ENCODE measurements at places on chromosomes 3 and 15.

GRCh38 chr15:59028387-59028955 lies 41.0 kb downstream of the RNF111 start:
- DNase-seq = no peak

DNA sequence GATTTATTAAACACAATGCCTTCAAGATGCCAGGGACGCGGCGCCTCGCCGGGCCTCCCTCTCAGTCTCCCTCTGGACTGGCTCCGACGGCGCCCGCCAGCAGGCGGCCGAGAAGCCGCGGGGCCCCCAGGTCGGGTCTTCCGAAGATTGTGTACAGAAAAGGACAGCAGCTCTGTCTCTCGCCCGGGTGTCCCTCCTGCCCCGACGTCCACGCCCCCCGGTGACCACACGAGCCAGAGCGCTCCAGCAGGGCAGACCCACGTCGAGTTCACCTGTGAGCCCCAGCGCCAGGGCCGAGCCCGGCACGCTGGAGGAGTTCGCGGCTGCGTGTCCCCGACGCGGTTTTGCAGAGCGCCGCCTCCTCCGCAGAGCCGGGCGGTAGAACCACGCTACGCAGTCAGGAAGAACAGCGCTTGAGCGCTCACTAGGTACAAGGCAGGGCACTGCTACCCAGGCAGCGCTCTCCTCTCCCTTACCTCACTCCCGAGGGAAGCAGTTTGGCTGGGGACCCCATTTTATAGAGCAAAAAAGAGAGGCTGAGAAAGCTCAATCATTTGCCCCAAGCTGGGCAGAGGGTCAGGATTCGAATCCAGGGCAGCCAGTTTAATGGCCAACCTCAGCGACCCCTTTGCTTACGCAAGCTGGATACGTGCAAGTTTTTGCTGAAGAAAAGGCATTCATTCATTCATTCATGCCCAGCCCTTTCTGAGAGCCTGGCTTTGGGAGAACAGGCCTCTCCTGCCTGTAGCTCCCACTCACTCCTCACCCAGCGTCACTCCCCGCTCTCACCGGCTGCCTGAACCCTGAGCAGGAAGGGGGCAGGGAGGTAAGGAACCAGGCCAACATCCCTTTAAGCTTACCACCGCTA lies 3.0 kb upstream of the TLE3 start:
- no peak for DNase-seq

DNA sequence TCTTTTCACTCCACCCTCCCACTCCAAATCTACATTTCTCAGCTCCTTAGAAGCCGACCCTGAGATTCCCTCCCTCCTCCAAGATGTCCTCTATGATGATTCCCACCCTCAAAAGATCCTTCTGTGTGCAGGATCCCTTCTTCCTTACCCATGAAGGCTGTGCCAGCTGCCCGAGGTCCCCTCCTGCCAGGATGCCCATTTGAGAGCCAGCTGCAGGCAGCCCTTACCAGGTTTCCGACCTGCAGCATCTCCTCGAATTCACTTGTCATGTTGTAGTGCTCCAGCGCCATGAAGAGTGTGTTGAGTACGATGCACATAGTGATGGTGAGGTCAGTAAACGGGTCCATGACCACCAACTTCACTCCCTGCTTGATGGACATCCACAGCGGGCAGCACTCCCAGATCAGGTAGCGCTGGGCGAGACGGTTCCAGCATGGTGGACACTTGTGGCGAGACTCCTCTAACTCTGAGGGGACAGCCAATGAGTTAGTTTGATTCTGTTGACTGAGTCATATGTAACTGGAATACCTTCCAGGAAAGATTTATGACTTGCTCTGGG lies 51.9 kb downstream of the SCN5A start:
- no peak for DNase-seq

DNA sequence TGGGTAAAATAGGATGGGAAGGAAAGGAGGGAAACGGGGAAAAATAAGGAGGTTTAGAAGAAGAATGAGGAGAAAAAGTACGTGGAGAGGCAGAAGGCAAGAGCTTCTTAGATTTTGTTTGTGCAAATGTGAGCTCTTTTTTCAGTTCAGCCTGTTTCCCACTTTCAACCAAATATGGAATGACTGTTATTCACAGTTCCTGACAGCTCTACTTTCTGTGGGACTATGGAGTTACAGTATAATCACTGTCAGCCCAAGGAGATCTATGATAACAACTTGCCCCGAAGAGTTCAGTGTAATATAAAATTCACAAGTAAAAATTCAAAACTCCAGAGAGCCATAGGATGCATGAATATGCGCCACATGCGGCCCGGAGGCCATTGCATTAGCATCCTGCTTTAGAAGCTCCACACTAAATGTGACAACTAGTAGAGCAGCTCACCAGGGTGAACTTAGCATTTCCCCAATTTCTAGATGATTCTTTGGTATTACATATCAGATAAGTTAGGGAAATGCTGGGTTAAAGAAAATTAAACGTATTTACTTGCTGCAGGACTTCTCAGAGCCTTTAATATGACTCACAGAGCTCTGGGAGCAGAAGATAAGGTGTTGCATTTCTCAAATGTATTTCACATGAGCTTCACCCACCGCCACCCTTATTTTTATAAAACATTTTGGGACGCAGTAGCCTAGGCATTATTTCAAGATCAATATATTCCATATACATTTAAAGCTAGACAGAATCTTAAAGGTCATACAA lies 234.6 kb downstream of the EBLN2 start:
- DNase-seq = no peak

DNA sequence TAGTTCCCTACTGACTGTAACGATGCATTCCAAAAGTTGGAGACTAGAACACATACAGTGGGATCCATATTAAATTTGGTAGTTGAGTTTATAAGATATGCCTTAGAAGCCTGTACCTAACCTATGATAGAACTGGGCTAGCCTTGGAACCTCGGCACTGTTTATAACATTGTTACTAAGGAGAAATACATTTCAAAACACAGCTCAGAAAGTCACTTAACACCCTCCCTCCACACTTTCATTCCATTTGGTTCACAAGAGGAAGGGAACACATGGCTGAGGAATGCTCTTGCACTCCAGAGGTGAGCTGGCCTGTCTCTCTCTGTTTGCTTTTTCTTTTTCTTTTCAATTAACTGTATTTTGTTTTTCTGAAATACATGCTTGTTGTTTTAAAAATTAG lies 48.7 kb upstream of the TSC22D2 start:
- DNase-seq = no peak

GRCh38 chr15:48936666-48937065 lies 27.1 kb downstream of the SHC4 start:
- DNase-seq = no peak

DNA sequence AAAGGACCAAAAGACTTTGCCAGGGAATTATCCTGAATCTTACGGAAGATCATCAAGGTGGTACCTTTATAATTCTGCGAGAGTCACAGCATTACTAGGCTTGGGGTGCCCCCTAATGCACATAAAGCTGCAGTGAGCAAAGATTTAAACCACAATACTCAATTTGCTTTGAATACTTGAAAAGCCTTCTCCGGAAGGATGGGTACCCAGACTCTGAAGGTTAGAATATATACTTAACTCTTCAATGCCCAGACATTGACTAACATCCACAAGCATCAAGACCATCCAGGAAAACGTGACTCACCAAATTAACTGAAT lies 117.8 kb upstream of the KCNH8 start:
- DNase-seq = no peak

DNA sequence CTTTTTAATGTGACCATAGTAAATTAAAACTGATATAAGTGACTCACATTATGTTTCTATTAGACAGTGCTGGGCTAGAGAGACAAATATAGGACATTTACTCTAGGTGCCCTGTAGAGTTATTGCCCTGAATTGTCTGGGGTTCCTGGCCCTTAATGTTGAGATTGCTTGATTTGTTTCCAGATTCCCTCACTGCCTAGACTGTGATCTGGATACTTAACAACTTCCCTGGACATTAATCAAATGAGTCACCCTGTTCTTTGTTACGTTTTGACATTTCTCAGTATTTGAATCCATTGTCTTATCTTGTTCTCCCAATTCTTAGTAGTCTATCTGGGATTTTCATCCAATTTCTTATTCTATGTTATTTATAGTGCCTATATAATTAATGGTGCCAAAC lies 65.8 kb downstream of the DTWD1 start:
- DNase-seq = no peak

DNA sequence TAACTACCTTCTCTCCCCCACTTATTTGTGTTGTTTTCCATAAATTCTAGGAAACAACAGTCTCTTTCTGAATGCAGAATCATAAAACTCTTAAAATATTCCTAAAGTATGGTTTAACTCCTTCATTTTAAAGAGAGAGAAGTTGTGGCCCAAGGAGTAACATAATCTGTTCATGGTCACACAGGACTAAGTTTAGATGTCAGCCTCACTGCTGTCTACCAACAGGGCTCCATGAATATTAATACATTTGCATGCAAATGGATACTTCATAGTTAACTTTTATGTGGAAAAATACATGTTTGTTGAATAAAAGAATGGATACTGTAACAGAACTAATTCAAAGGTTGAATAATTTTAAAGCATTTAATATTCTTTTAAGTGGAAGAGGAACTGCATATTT lies 18.5 kb upstream of the IL1RAP start:
- no peak for DNase-seq

DNA sequence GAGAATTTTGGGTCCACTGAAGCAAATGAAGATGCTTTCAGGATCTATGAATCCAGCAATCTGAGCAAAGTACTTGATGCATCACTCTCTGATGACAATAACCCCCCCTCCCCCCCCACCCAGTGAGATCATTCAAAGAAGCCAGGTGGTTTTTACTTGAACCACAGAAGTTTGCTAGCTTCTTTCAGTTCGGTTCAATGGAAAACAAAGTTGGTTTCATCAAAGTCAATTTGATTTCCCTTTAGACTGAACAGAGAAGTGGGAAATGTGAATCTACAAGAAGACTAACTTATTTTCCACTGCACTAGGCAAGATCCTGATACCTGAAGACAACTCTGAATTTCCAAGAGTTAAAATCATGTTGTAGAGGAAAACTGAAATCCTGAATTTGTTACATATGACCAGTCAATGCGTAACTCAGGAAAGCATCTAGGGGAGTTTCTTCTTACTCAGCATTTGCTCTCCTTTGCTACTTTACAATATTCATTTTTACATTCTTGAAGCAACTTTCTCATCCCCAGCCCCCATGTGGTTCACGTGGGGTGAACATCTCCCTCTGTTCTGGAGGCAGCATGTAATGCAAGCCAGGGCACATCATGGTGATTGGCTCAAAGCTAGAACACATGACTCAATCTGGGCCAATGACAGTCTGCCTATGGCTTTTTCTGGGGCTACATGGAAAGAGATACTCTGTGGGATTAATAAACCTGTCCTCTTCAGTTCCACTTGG lies 572.6 kb downstream of the FOXP1 start:
- no peak for DNase-seq

DNA sequence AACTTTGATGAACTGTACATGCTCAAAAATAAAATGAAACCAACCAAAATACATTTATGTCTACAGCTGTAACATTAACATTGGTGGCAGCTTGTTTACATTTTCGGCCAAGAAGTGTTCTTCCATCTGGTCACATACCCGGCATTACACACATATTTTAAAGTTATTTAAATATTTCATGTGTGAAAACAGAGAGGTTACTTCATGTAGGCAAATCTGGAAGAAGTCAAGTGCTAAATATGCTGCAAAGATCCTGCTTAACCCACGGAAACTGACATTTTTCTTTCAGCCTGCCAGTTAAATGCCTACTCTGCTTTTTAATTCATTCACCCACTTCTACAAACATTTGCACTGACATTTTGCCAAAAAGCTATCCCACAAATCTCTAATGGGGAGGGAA lies 69.7 kb downstream of the MB21D2 start:
- no peak for DNase-seq

GRCh38 chr15:44719293-44719999 lies 8.1 kb downstream of the B2M start:
- no peak for DNase-seq

GRCh38 chr3:12578742-12579141 lies 21.9 kb downstream of the MKRN2 start:
- DNase-seq = no peak

GRCh38 chr3:55191911-55192775 lies 264.3 kb upstream of the LRTM1 start:
- no peak for DNase-seq

DNA sequence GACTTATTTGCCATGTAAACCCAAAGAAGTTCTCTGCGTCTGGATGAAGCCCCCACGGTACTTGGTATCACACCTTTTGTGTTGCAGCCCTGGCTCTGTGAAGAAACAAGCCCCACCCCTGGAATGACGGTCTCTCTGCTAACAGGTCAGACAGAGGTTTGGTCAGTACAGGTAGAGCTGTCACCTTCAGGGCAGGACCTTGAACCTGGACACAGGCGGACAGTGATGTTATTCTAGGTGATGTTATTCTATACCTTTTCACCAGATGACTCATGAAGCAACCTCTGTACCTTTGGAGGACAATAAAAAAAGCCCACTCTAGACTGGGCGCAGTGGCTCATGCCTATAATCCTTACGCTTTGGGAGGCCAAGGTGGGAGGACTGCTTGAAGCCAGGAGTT lies 11.0 kb upstream of the GMPPB start:
- no peak for DNase-seq

DNA sequence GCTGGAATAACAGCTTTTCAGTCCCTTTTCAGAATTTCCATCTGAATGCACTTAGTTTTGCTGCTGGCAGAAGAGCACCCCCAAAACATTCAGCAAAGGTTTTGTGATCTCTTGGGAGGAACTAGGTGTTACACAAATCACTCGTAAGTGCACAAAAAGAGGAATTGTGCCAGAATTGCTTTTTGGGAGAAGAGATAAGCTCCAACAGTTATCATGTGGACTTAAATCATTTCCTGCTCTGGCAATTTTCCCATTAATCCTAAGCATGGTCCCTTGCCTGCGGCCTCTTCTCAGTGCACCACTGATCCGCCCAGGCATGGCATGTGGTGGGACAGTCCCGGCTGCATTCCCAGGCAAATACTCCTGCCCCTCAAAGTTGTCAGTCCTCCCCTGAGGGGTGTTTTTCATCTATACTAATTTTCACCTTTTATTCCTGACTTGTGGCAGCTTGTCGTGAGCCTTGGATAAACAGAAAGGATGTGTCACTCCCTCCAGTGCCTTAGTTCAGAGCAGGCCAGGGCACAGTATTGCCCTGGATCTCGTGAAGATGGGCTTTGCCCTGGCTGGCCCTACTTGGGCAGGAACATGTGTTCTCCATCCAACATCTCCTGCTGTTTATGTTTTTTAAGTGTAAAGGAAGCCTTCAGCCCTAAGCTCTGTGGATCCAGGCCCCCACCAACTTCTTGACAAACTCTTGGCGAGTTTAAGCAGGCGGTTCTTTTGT lies 44.6 kb upstream of the VILL start:
- peak; percentile 80 for DNase-seq

- no peak for DNase-seq
Measured at GRCh38 chr3:188734395-188734794, 437.4 kb upstream of the TPRG1 start.

GRCh38 chr3:51958603-51959521 lies 3.7 kb downstream of the GPR62 start:
- no peak for DNase-seq

- DNase-seq = no peak
Measured at GRCh38 chr15:38283010-38283409, 30.4 kb downstream of the SPRED1 start.

All from SW 1271 (cell line).